ENCODE measurements at places on chromosomes 1 and 21.

DNA sequence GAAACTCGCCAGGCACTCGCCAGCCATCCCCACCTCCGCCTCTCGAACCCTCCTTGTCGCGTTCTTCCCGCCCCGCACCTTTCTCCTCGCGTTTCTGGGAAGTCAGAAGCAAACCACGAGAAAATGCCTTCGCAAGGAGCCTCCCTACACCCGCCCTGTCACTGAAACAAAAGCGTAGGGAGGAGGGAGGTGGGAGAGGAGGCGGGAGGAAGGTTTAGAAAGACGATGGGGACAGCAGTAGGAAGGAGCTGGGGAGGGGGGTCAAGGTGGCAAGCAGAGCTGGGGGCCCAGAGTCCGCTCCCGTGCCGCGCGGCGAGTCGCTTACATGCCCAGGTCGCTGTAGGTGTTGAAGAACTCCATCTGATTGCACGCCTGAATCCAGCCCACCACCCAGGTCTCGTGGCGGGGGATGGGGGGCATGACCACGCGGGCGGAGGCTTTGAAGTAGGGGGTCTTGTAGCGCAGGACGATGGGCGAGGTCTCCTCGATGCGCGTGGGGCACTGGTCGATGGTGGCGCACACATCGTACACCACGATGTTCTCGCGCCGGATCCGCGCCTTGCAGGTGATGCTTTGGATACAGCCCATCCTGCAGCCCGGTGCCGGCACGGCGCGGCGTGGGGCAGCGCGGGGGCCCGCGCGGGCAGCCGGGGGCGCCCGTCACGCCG, 1.0 kb downstream of the FAM78B start:
- no peak for DNase-seq

GRCh38 chr1:93716941-93717368, 35.3 kb upstream of the BCAR3 start:
- peak; percentile 52 for DNase-seq

GRCh38 chr1:238562341-238562740, 671.6 kb upstream of the ZP4 start:
- DNase-seq: no peak

DNA sequence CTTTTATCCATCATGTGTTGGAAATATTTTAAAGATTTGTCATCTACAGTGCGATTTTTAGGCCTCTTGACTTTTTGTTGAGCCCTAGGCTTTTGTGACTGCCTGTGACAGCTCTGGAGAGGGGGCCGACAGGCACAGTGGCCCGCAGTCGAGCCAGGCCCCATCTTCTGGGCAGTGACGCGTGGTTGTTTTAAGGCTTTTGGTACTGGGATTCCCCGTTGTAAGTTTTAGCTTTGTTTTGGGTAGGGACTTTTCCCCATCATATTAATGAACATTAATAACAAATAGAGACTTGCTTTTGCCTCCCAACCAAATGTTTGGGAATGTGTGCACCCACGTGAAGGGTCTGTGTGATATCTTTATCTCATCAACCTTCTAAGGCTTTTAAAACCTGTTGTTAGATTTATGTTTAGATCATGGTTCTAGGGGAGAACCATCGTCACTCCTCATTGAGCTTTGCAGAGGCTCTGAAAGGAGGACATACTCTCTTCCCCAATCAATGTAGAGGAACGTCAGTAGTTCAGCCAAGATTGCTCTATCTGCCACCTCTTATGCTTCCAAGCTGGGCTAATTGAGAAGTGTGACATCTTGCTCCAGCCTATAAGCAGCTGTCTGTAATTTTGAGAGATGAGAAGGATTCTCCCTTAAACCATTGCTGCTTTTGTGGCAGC, 34.6 kb downstream of the MAPKAPK2 start:
- no peak for DNase-seq

- no peak for DNase-seq
These were observed 191.4 kb downstream of the DAB1 start for GRCh38 chr1:57232500-57232899.

DNA sequence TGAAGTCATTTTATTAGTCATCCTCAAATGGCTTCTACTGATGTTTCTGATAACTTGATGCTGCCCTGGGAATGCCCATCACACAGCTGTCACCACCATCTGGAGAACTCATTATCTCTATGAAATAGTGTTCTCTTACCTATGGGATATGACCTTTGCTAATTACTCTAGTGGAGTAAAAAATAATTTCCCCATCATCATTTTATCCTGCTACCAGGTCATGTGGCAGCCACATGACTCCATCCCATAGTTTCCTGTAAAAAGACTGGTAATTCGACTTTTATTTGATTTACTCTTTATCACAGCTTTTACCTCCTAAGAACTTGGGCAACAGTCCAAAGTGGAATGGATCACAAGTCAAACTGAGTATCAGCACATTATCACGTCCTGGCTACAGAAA, 76.1 kb upstream of the USP25 start:
- no peak for DNase-seq

- DNase-seq: no peak
These were observed 199.8 kb downstream of the CRB1 start for GRCh38 chr1:197467881-197468280.
